CD4-positive, alpha-beta T cell treated with Interleukin-21 for 1 hour (primary cell): ENCODE measurements at places on chromosomes 13 and 19.

DNA sequence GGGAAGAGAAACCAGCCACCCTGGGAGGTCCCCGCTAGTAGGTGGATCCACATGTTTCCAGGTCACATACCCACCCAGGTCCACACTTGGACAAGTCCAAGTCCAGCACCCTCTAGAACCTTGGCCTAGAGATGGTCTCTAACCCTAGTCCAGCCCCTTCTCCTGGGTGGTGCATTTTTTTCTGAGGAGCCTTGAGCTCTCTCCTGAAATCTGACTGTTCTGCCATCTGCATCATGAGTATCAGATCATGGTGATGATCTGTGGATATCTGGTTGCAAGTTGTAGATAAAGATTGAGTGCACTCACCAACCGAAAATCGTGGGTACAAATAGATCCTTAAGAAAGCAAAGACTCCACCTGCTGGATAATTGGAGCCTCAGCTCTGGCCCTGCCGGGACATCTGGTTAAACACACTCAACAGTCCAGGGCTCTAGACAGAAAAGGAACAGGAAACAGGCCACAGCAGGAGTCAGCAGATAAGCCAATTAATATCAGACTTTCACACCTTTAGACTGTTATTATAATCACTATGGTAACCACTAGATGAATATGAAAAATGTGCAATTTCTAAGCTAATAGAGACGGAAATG lies 41.1 kb downstream of the GPR12 start:
- peak; percentile 13 for DNase-seq

DNA sequence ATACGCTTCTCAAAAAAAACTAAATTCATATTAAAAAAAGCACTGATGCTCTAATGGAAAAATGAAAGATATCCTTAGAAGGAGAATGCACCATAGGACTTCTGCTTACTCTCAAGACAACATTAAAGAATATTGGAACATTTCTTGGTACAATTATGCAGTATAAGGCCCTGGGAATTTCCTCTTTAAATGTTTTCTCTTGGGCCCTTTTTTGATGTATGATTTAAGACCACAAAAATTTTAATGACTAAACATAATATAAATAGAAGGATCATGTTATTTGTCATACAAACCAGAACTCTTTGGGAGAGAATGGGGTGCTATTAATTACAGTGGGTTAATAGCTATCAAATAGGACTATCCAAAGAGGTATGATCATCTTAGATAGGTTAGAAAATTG lies 403.7 kb downstream of the FGF14 start:
- DNase-seq = no peak

DNA sequence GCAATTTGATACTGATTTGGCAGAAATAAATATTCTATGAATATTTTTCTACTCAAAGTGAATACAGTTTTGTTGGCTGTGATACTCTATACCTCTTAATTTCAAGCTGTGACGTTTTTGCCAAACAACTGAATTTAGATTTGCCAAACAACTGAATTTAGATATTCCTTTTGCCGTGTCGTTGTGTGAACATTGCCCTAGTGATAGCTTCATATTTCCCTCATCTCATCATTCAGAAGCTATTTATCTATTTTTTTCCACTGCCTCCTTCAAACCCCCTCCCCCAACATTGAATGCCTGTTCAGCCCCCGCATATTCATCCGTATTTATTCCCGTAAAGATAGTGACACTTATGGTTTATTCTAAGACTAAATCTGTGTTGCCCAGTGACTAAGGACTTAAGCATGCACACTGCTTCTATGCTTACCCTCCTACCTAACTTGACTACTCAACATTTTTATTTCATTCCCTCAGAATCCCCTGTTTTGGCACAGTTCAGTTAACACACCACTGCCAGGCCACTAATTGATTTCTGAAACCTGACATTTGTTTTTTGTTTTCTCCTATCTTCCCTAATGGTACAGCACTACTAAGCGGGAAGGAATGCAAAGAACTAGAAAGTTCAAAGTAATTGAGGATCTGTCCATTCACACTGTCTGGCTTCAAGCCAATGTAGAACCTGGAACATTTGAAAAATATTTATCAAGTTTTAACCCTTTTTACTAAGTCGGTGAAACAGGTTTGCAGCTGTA lies 2.8 kb upstream of the KLF5 start:
- no peak for DNase-seq

GRCh38 chr13:66853564-66853963 lies 376.6 kb downstream of the PCDH9 start:
- no peak for DNase-seq

GRCh38 chr13:80037505-80037888 lies 303.4 kb downstream of the SPRY2 start:
- DNase-seq = no peak

DNA sequence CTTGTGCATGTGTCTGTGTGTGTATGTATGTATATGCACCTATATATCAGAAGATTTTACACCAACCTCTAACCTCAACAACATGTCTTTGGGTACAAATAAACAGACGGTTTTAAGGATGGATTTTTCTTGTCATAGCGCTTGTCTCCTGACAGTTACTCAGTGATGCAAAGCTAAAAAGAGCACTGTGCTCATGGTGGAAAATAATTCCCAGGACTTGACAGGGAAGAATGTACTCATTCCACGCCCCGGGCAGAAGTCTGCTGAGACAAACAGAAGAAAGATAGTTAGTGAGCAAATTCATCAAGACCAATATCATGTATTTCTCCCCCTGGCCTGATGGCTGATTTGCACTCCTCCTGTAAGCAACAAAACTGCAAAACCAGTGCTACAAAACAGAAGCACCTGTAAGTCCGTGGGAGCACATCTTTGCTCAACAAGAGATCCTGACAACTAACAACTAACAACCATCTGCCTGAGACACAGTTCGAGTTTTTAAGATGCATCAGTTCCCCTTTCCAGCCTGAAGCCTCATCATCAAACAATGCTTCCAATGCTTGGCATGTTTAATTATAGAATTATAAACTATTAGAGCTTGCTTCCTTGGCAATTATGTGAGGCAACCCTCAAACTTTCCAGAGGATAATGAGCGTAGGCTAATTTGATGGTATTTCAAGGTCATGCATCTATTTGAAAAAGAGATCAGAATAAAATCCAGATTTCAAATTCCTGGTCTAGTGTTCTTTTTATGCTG lies 812.7 kb upstream of the MIR17HG start:
- no peak for DNase-seq

GRCh38 chr13:109758937-109759480 lies 27.4 kb downstream of the IRS2 start:
- no peak for DNase-seq

DNA sequence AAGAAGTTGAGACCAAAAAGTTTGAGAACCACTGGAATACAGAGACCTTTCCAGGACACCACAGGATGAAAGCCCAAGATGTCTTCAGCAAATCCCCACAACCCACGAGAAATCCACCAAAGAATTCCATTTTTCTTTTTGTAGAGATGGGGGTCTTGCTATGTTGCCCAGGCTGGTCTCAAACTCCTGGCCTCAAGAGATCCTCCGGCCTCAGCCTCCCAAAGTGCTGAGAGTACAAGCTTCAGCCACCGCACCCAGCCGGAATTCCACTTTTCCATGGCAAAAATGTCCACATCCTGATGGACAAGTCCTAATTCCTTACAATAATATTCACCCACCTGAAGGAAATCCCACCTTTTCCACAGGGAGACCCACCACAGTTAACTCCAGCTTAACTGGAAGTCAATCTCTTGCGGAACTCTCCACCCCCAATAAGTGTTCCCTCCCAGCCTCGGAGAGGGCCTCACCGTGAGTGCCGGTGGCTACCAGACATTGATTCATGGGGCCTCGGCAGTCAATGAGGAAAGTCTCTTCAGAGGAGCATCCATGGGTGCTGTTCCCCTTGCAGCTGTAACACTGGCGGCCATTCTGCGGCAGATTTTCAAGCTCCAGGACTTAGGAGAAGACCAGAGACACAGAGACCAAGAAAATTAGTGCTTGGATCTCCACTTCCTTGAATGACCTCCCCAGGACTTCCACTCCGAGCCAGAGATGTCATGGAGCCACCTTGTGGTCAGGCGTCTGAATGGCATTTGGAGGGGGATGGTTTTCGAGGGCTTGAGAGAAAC lies 12.3 kb upstream of the CADM4 start:
- DNase-seq = peak; percentile 56

DNA sequence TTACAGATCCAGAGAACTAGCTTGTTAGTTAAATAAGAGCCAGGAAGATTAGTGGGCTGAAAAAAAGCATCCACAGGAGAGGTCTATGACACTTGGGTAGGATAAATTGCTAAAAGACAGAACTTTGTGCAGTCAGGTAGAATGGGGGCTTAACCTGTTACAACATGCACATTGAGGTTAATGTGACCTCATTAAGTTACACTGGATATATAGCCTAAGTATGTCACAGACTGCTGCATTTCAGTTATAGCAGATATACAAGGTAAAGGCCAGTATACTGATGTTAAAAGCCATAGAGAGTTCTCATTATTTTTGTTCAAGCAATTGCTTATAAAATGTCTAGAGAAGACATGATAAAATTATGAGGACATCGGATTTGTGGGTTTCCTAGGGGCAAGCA lies 1179.9 kb upstream of the PCDH9 start:
- no peak for DNase-seq

GRCh38 chr13:65921933-65922332 lies 1308.2 kb downstream of the PCDH9 start:
- no peak for DNase-seq

GRCh38 chr19:46350029-46350757 lies 3.3 kb downstream of the PPP5C start:
- no peak for DNase-seq

DNA sequence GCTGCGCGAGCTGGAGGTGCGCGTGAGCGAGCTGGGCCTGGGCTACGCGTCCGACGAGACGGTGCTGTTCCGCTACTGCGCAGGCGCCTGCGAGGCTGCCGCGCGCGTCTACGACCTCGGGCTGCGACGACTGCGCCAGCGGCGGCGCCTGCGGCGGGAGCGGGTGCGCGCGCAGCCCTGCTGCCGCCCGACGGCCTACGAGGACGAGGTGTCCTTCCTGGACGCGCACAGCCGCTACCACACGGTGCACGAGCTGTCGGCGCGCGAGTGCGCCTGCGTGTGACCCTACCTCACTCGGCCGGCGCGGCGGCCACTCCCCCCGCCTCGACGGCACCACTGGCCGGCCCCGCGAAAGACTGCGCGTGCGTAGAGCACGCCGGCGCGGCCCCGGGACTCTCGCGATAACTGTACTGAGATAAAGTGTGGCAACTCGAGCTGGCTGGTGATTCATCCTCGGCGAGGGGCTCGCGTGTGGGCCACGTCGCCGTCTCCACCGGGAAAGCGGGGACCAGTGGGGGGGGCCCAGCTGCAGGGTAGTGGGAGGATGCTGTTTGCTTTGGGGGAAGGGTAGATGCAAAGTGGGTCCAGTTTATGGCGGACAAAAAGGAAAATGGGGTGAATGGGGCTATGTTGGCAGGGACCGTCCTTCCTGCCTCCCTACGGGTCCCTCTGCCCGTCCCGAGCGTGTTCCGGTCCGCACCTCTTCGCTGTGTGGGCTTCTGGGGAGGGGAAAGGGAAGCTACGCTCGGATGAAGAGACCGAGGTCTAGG lies 11.4 kb downstream of the FUT6 start:
- peak; percentile 94 for DNase-seq

DNA sequence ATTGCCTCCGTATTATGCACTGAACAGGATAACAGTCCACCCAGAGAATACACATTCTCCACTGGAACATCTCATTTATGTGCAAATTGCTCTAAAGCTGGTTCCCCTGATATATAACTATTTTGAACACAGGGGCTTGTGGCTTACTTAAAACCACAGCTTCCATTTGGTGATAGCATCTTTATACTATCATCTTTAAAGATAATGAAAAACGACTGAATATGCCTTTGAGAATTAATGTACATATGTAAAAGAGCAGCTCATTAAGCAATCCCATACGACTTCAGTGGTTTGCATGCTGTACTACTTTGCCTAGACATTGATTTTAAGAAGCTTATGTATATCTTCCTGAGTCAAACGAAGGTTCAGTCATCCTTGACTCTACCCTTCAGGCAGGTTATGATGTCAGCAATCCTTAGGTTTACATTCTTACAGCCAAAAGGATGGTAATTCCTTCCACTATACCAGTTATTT lies 40.8 kb downstream of the BRD4 start:
- DNase-seq = no peak

DNA sequence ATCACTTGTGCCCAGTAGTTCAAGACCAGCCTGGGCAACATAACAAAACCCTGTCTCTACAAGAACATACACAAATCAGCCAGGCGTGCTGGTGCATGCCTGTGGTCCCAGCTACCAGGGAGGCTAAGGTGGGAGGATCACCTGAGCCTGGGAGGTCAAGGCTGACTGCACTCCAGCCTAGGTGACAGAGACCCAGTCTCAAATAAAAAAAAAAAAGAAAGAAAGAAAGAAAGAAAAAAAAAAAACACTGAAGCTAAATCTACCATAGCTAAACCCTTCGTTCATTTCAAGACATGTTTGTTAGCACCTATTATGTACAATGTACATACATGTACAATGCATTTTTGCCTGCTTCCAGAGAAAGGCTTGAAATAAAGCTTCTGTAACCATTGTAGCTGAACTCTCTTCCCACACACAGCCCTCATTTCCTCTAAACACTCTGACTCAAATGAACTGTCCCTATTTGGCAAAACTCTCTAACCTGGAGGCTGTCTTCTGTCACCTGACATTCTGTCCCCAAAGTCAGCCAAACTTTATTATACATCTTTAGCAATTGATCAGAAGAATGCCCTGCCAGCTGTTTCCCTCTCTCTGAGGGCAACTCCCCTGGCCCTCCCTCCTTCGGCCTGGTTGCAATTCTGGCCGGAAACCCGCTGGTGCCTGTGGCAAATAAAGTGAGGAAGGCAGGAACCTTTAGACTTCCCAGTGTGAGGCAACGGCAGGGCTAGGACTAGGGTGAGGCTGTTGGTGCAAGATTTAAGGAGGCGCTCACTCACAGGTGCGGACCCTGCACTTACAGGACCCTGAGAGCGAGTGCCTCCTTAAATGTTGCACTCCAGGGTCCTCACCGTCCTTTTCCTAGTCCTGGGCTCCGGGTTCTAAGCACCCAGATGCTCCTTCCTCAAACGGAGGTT lies 1.8 kb downstream of the ETHE1 start:
- peak; percentile 52 for DNase-seq

GRCh38 chr19:2653710-2654707 lies 48.5 kb downstream of the GNG7 start:
- no peak for DNase-seq

GRCh38 chr13:50131920-50132903 lies 117.0 kb downstream of the KCNRG start:
- DNase-seq = peak; percentile 22

GRCh38 chr19:55384131-55384919 lies at the start of gene TMEM238:
TSS of gene TMEM238 (minus strand) at chr19:55384292. CDS start at chr19:55384259, 33 bp downstream.
- DNase-seq = peak; percentile 40

GRCh38 chr13:44240611-44241145 lies 132.9 kb upstream of the SERP2 start:
- DNase-seq = no peak

GRCh38 chr13:109468123-109468522 lies 318.3 kb downstream of the IRS2 start:
- DNase-seq = no peak

- DNase-seq = peak; percentile 9
These were observed 39.5 kb downstream of the NOTCH3 start for GRCh38 chr19:15161028-15161984.

DNA sequence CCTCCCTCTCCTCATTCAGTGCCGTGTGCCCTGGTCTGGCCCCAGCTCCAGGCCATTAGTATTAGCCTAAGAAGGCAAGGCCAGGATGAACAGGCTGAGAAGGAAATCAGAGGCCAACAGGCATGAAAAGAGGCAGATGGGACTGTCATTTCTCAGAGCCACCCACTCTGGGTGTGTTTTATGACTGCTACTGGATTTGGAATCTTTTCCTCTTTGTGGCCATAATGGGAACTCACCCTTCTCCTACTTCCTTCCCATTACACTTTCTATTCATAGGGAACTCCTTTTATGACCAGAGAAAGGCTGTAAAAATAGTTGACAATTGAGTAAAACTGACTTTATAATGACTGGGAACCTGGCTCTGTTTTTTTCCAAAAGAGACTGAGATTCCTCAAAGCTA lies 17.7 kb downstream of the CEACAM8 start:
- no peak for DNase-seq
